ENCODE measurements at places on chromosomes 11 and 22. TPM values are rescaled to one million over a fixed set of nuclear protein-coding genes. Genes with fewer than 3 reads are reported as not detected.

Gene AMBRA1
- 13.9 TPM for total RNA-seq

Gene TLCD5
- total RNA-seq: 7.6 TPM

Gene KRTAP5-3
- not detected for total RNA-seq

Gene PDE3B
- total RNA-seq: 2.4 TPM

Gene MS4A6E
- total RNA-seq: not detected

Gene POU2AF3
- total RNA-seq: not detected

Gene NXPE2
- 0.06 TPM for total RNA-seq

Gene MISFA
- total RNA-seq: 0.31 TPM

All from aortic smooth muscle cell (primary cell).